ENCODE measurements at places on chromosomes 5 and 9.

DNA sequence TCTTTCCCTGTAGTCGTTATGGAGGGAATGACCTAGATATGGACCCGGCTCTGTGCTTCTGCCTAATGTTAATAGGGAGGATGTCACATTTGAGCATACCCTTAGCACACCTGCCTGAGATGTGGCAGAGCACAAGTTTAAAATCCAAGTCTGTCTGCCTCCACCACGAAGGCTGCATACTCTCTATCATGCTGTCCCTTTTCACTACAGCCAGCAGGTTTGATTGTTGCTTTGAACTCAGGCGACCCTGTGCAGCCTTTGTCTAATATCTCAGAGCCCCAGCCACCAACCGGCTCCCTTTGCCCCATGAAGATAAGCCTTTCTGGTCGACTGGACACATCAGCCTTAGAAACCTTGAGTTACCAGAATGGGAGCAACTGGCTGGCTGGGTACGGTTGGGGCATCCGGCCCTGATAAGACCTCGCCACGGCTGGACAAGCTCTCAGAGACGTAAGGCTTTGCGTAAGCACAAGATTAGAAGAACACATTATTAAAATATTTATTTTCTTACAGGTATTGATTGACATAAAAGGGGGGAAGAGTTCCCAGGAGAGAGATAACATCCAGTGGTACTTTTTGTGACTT, 222.0 kb upstream of the TRIM32 start:
- DNase-seq, result no peak

GRCh38 chr5:35356725-35357124, 126.4 kb upstream of the PRLR start:
- DNase-seq, result no peak

DNA sequence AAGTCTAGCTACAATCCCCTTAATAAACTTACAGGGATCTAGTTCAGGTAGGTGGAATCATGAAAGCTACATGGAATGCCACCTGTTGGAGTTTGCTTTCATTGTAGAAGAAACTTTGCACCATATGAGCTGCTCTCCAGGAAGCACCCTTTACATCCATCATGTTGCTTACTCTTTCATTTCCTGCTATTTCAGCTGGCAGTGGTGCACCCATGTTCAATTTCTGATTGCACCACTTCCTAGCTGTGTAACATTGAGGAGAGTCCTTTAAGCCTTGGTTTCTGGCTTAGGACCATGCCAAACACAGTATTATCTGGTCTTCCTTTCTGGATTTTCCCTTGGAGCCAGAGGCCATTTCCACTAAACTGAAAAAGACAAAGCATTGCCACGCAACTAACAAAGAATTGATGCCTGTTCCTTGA, 123.3 kb upstream of the SLC12A2 start:
- no peak for DNase-seq

- no peak for DNase-seq
Measured at GRCh38 chr9:110977259-110977709, 61.0 kb downstream of the LPAR1 start.

- no peak for DNase-seq
Measured at GRCh38 chr9:69798744-69799143, 21.9 kb upstream of the CFAP95 start.

DNA sequence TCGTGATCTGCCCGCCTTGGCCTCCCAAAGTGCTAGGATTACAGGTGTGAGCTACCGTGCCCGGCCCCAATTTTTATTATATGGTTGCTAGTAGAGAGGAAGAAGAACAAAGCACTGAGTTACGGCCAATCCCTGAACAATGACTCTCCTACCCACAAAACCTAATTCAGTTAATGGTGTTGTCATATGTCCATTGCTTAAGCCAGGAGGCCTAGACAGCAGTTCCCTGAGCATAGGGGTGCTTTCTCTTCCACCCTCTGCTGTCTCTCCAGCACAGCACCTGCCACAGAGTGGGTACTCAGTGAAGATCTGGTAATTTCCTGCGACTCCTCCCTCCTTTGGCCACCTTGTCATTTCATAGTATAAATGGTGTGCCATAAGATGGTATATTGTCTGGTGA, 21.4 kb upstream of the LTC4S start:
- no peak for DNase-seq

GRCh38 chr9:17059465-17059864, 75.4 kb upstream of the CNTLN start:
- no peak for DNase-seq

DNA sequence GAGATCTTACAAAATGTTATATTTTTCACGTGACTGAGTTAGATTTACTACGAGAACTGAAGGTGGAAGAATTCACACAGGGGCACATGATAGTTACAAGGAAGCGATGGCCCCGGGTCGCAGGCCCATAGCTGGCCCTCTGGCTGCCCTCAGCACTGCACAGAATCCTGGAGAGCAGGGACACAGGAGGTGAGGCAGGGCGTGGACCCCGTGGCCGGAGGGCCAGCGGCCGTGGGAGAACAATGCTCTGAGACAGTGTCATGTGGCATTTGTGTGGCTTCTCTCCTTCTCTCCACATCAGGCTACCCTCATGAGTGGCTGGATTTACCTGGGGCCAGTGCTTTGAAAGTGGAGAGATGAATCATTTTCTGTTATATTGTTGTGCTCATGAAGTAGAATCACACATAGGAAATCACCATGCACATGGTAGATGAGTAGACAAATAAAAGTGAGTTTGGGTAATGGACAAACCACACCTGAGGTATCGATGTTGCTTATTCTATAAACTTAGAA, 89.5 kb downstream of the ICE1 start:
- DNase-seq, result no peak

DNA sequence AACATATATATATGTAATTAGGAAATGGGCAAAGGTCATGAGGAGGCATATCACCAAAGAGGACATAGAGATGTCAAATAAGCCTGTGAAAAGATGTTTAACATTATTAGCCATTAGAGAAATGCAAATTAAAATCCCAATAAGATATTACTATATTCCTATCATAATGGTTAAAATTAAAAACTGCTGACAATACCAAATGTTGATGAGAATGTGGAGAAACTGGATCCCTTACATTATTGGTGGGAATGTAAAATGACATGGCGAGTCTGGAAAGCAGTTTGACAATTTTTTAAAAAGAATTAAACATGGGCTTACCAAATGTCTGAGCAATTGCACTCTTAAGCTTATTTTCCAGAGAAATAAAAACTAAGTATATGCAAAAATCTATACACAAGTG, 1821.6 kb upstream of the C9orf72 start:
- DNase-seq, result no peak

GRCh38 chr5:175003531-175003930, 279.1 kb downstream of the MSX2 start:
- no peak for DNase-seq

DNA sequence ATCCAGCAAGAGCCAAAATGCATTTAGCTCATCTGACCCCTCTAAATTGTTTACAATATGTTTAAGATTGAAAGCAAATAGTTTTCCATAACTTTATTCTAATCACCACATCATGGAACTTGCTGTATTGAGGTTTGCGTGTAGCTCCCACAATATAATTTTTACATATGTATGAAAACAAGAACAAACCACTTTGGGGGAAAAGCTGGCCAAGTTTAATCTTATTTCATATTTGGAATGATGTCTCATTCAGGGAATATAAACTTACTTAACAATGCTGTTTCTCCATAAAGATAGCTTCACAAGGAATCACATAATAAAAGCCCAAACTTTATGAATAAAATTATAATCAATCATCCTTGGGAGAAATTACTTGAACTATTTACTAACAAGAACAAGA, 194.6 kb upstream of the PCSK5 start:
- no peak for DNase-seq

GRCh38 chr5:81420039-81420667, 26.2 kb upstream of the ACOT12 start:
- DNase-seq, result no peak

DNA sequence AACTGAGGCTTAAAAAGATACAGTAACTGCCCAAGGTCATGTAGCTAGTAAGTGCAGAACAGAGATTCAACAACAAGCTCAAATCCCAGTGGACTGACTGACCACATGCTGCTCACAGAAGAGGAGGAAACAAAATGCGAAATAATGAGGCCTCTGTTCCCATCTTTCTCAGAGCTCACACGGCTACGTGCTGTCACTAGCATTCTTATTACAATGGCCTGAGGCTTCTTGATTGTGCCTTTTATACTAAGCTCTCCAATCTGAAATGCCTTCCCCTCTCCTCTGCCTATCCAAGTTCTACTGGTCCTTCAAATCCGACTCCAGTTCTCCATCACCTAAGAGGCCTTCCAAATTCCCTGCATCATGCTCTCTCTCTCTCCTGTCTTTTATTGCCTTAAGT, 26.0 kb downstream of the SGTB start:
- no peak for DNase-seq

DNA sequence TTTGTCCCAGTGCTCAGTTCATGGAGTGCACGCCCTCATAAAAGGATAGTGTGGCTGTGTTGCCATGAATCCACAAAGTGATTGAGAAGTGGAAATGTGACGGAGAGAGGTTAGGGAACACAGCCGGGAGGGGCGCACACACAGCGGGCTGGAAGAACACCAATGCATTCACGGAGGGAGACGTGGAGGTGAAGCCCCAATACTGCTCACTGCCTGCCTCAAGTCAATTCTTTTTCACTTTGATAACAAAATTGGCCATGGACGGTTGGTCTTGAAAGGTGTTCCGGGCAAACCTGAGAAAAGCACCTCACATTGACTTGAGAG, 424.1 kb downstream of the MED10 start:
- DNase-seq, result no peak

DNA sequence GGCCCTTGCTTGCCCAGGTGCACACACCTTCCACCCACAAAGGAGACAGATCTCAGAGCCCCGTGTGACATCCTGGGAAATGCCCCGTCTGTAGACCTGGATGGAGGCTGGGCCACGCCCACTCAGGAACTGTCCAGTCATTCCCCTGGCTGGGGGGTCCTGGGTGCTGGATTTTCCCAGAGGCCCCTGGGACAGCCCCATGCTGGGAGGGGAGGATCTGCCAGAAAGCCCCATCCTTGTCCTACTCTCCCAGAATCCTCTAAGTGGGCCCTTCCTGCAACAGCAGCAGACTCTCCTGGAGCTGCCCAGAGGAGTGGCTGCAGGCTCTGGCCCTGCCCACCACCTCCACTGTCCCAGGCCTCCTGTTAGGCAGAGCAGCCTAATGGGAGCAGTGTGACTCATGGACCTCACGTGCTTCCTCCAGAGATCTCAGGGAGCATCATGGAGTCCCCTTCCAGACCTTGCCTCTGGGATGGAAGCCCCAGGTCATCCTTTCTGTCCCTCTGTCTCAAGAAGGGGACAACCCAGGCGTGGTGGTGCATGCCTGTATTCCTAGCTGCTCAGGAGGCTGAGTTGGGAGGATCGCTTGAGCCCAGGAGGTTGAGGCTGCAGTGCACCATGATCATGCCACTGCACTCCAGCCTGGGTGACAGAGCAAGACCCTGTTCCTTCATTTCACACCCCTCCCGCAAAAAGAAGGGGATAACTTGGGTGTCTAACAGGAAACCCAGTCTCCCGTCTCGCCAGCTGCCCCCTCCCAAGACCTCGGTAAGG, 51.7 kb downstream of the JADE2 start:
- DNase-seq, result no peak

- DNase-seq, result peak; percentile 50
Measured at GRCh38 chr5:11904265-11904906, at the start of gene CTNND2. Gene CTNND2, minus strand, starts transcription at chr5:11904446. Its CDS starts 593 bp downstream, at chr5:11903853.

- DNase-seq, result no peak
Measured at GRCh38 chr5:2740051-2740875, 11.2 kb downstream of the IRX2 start.

DNA sequence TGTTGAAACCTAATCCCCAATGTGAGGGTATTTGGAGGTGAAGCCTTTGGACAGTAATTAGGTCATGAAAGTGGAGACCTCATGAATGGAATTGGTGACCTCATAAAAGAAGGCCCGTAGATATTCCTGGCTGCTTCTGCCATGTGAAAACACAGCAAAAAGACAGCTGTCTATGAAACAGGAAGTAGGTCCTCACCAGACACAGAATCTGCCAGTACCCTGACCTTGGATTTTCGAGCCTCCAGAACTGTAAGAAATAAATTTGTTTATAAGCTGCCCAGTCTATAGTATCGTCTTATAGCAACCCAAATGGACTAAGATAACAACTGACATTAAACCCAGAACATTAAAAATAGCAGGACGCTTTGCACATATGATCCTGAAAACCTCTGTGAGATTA, 371.1 kb downstream of the SPOCK1 start:
- no peak for DNase-seq

DNA sequence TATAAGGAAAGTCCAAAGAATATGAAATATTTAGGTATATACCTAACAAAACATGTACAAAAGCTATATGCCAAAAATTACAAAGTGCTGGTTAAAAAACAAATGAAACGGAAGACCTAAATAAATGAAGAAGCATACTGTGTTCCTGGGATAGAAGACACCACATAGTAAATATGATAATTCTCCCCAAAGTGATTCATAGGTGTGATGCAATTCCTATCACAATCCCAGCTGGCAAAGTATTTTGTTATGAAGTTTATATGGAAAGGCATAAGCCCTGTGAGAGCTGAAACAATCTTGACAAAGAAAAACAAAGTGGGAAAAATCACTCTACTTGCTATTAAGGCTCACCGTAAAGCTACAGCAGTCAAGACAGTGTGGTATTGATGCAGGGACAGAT, 2.6 kb upstream of the SMIM23 start:
- no peak for DNase-seq

DNA sequence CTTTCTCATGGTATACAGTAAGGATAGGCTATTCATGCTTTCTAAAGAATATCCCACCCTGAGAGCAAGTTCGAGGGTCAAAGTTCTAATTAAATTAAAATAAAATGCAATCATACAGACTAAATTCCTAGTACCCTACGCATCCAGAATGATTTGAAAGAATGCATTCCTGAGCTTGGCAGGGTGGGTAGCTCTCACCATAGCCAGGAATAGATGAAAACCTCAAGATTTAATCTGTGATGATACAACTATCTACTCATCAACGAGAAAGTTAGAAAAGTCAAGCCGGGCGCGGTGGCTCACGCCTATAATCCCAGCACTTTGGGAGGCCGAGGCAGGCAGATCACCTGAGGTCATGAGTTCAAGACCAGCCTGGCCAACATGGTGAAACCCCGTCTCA, 32.3 kb downstream of the SERINC5 start:
- no peak for DNase-seq

DNA sequence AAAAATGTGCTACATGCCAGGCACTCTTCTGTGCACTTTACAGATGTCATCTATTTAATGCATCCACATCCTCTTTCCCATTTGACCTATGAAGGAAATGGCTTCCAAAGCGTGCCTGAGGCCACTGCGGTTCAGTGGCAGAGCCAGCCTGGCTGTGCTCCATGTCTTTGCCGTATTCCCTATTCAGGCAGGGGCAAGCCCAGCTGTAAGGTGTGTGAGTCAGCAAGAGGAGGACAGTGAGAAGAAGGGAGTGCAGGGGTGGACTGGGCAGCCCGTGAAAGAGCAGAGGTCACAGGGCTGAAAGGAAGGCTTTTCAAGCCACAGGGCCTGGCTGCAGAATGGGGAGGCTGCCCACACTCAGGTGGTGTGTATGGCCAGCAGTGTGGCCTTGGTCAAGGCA, 91.7 kb downstream of the HRH2 start:
- no peak for DNase-seq

GRCh38 chr9:87707805-87708506, 18.0 kb upstream of the CTSL start:
- no peak for DNase-seq

GRCh38 chr5:100654895-100655294, 119.7 kb downstream of the FAM174A start:
- DNase-seq, result no peak

GRCh38 chr5:33890131-33891032, 1.4 kb downstream of the ADAMTS12 start:
- no peak for DNase-seq

GRCh38 chr9:114505187-114506081, at the start of gene WHRN:
Gene WHRN, minus strand, starts transcription at chr9:114505473. Its CDS starts 672 bp downstream, at chr9:114504801.
- DNase-seq, result peak; percentile 89

Data from caudate nucleus (tissue), 63 donors.